ENCODE measurements at places on chromosomes 16 and 17.

DNA sequence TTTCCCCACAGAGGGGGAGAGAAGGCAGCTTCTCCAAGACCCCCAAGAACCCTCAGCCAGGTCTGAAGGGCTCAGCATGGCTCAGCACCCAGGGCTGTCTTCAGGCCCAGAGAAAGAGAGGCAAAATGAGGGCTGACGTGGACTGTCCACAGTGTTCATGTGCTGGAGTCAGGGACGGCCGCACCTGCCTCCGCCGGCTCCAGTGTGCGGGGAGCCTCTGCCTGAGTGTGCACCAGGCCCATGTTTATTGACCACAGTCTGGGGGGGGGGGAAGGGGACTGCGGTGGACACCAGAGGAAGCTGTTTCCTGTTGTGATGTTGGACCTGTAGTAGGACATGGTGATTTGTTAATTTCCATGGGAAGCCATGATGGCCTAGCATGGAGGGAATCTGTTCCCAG is 6.9 kb downstream of the MRM1 start:
- DNase-seq = no peak

DNA sequence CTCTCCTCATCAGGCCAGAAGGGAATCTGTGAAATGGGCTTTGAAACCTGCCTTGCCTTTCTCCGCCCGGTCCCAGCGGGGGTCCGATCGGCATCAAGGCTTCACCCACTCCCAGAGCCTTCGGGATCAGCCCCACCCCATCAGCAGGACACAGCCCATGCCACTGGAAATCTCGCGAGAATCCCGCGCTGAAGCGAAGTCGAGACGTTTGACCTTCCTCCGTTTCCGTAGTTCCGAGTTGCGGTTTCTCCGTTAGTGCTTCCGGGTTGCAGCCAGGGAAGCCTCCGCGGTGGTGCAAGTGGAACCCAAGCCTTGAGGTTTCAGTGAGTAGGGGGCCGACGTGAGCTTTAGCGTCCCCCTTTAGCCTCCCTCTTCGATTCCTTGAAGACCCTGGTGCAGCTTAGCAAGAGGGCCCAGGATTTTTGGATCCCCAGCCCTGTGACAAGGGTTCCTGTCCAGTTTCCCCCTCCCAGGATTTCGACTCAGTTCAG is at the start of gene COASY:
Gene COASY, plus strand, starts transcription at position 252 of the 491 bp plus-strand sequence. CDS start 475 bp downstream, outside the sequence.
- peak; percentile 95 for DNase-seq

DNA sequence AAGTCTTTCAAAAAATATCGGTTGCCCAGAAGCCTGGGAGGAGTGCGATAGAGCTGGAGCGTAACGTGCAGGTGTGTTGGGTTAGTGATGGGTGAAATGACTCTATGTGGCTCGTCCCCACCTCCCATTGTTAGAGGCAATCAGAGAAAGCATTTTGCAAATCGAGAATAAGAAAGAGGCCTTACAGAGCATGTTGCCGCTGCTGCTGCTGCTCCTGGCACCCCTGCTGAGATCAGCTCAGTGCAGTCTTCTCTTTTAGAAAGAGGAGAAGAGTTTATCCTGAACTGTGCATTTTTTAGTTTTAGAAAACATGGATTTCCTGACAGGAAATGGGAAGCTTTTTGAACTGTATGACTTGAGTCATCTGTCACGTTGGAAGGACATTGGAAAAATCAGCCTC is 774.5 kb upstream of the RBFOX1 start:
- no peak for DNase-seq

DNA sequence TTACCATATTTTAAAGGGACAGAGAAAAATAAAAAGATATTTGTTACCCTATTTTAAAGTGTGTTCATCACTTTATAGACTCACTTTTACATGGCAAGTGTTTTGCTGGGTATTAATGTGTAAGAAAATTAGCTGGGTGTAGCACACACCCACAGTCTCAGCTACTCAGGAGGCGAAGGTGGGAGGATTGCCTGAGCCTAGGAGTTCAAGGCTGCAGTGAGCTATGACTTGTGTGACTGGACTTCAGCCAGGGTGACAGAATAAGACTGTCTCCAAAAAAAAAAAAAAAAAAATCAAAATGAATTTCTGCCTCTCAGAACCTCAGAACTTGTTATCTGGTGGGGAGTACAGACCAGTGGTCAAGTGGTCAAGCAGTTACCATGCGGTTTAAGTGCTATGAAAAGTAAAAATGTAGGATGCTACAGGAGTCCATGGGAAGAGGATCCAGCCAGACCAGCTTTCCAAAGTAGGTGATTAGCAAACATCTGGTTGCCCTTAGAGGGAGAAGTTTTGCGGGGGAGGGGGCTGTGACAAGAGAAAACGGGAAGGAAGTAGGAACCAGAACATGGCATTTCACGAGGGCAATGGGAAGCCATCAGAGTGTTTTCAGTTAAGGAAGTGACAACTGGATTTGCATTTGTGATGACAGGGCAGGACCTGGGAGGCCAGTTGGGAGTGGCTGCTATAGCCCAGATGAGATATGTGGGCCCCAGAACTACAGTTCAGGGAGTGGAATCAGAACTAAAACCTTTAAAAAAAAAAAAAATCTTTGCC is 13.9 kb downstream of the CNEP1R1 start:
- DNase-seq = no peak

GRCh38 chr16:17084130-17084529 is 386.6 kb downstream of the XYLT1 start:
- DNase-seq = no peak

Data from hematopoietic multipotent progenitor cell treated with erythropoietin and hydrocortisone succinate and interleukin-3 and kit ligand, for 15 days (in vitro differentiated cells).